ENCODE measurements at places on chromosomes 2 and 18. TPM values are rescaled to one million over a fixed set of nuclear protein-coding genes. Genes with fewer than 3 reads are reported as not detected.

DNA sequence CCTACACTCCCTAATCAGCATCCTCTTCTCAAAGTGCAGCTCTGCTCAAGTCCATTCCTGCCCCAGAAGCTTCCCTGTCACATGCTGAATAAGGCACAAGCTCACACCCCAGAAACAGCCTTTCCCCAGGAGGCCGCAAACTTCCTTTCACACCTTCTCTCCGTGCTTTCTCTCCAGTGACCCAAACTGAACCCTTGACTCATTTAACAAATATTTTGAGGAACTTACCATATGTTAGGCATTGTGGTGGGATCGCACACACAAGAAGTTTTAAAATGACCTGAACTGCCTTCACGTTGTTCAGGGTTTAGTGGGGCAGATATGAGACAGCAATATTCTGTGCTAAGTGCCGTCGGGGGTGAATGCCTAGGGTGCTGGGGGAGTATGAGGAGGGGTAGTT lies 161.3 kb downstream of the INSIG2 start:
- no peak for DNase-seq

DNA sequence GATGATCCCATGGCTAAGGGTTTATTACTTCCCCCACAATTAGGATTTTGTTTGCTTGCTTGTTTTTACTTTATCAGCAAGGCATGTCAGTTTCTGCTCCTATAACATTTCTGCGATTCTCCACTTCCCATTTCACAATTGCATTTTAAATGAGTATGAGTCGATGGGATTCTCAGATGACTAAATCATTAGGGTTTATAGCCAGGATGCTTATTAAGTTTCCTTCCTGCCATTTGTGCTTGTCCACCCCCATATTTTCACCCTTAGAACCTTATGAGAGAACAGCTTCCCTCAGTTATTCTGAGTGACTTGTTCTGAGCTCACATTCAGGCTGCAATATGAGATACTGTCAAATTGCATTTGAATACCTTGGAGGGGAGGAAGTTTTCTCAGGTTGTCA lies 37.9 kb upstream of the C1GALT1C1L start:
- DNase-seq = peak; percentile 31

The EGR4 gene
- total RNA-seq = 0.07 TPM

GRCh38 chr2:231388725-231389346 lies 6.7 kb upstream of the B3GNT7 start:
- DNase-seq = no peak

DNA sequence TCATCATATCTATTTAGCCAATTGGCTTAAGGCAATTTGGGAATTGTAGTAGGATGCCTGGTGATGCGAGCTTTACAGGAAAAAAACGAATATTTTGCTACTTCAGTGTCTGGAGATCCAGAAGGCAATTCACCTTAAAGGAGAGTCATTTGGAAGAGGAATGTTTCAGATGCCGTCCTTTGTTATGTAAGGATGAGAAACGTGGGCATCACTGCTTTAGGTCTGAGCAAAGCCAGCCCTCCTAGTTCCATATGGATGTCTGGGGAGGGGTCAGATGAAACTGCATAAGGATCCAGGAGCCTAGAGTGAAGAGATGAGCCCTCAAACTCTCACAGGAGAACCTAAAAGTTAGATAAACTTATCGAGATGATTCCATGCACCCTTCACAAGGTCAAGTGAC lies 30.9 kb upstream of the DOCK10 start:
- no peak for DNase-seq
